ENCODE measurements at places on chromosomes 7 and 10.
A peak's percentile ranks its signal among the peaks of the same experiment; 100 is the strongest.

- DNase-seq: peak; percentile 65
These were observed 30.2 kb downstream of the UNC5B start for GRCh38 chr10:71242622-71243009.

GRCh38 chr7:24978843-24979469, 1.0 kb downstream of the OSBPL3 start:
- DNase-seq: peak; percentile 35

DNA sequence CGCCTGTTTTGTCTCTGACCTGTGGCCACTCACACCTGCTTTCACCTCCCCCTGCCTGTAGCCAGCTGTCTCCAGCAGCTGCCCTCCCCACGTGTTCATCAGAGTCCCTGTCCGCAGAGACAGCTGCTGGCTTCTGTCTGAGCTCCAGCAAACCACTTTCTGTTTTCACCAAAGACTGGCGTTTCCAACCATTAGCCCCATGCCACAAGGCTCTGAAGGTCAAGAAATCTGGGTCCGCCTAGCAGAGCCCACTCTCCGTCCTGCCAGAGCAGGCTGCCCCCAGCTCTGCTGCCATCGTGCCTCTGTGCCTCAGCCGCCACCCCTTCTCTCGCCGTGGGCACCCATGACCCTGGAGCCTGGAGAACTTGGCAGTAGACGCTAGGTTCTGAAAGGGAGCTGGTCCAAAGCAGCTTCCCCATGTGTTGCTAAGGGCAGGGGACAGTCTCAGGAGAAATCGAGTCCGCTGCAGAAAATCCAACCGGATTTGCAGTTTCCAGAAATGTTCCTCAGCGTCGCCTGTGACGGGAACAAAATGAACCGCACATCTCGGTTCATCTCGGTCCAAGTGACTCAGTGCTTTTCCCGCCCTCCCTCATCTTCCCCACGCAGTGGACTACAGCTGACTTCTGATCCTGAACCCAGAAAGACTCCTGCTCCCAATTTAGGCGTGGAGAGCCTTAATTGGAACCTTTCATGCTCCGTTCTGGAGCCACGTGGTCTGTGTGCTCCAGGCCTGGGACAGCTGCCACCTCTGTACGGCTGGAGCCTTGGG, 28.0 kb downstream of the TMEM120A start:
- DNase-seq: peak; percentile 77

DNA sequence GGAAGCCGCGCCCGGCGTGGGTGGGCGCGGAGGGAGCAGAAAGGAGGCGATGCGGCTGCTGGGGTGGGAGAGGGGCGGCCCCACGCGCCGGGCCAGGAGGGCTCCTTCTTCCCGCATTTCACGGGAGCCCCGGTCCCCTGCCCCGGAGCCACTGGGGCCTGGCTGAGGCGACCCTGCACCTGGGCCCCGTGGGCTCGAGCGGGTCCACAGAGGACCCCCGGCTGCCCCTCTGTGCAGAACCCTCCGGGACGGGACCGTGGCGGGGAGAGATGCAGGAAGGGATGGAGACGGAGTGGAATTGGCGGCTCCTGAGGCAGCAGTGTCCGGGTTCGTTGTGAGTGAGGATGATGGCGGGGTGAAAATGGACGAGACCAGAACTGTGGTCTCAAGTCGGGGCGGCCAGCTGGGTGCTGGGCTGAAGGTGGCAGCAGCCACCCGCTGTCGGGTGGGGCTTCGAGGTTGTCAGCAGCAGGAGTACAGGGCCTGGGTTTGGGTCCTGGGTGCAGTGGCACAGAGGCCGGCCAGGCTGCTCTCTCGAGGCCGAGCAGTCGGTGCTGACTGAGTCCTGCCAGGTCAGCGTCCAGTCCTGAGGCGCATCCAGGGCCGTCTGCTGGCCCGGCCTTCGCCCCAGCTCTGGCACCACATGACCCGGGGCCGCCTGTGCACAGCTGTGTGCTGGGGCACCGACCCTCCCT, 80.4 kb downstream of the VIPR2 start:
- peak; percentile 53 for DNase-seq

DNA sequence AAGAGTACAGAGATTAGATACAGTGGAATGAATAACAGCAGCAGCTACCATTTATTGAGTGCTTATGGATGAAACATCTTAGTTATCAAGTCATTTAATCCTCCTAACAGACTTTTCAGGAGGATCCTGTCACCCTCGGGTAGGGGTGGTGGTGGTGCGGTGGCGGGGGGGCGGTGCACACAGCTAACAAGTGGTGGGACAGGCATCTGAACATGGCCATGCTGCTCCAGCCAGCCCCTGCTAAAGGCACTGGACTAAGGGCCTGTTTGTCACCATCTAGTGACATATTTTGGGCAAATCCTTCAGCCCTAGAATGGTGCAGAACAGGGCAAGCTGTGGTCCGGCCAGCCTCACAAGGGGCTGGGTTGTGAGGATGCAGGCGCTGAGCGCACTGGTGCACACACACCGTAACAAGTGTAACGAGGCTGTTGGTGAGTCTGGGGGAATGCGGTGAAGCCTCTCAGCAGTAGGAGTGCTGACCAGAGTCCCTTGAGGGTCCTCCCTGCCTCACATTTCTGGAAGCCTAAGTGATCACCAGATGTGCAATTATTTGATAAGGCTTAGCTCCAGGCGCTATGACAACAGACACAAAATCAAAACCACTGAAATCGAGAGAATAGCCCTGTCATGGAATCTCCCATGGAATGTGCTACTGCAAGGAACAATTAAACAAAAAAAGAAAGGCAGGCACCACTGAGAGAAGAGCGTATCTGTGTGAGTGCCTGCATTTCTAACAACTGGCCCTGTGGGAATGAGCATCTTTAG, 102.2 kb downstream of the RNF216 start:
- DNase-seq: no peak

- DNase-seq: no peak
These were observed 162.6 kb downstream of the UBE2H start for GRCh38 chr7:129790136-129790535.

DNA sequence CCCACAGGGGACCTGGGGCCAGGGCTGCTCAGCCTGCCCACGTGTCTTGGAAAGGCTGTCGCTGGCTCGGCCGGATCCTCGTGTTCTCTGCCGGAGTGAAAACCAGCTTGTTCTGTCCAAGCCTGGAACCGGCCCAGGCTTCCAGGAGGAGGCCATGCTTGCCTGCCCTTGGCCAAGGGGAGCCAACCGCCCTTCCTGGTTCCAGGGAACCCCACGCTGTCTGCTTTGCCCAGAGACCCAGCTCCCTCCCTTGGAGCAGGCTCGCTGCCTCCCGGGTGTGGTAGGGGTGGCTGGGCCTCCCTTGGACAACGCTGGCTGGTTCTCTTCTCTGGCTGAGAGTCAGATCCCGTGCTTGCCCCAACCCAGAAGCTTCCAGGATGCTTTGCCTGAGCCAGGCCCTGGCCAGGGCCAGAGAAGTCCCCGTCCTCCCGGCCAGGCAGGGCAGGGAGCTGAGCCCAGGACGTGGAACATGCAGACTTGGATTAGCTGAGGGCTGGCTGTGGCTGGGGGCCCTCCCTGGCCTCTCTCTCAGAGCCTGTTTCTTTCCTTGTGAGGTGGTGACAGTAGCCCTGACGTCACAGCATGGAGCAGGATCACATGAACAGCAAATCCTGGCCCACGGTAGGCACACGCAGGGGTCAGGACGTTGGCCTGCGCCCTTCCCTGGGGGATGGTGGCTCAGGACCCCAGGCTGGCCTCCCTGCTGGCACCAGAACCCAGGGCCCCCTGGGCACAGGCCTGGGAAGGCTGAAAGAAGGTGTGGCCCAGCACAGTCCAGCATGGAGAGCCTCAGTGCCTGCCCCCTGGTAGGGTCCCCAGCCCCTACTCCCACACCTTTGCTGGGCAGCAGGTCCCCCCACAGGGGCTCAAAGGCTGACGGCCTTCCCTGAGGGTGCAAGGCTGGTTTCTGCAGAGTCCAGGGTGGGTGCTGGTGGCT, 67.5 kb downstream of the PWWP2B start:
- peak; percentile 95 for DNase-seq

DNA sequence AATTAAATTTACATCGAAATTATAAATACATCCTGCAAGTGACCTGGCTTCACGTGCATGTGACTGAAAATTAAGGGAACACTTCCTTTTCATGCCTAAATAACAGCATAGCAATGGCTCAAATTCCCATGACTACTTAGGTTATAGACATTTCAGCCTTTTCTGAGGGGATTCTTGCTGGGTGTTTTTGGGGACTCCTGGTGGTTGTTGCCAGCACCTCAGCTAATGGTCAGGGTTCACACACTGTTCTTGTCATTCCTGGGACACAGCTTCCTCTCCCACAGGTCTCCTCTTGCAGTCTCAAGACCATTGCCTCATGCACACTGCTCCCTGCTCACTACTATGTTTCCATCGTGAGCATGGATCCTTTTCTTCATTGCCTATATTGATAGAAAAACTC, 148.9 kb upstream of the GLI3 start:
- no peak for DNase-seq

DNA sequence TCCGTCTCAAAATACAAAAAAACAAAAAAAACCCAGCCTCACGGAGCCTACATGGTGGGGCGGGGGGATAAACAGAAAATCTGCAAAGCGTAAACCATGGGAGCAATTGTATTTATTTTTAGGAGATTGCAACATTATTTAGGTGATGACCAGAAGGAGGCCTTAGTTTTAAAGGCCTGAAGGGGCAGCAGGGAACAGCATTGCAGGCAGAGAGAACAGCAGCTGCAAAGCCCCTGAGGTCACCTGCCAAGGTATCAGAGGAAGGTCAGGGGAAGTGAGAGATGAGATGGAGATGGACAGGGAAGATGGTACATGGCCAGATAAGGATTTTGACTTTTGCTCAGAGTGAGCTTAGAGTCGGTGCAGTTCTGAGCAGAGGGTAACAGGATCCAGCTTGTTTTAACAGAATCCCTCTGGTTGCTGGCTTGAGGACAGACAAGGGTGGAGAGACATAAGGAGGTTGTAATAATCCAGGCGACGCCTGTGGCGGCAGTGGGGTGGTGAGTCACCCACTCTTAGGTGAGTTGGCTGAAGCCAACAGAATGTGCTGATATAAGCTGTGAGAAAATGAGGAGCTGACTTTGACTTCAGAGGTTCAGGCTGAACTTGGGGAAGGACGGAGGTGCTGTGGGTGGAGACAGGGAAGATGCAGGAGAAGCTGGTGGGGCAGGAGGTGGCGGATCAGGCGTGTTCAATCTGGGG, 82.3 kb upstream of the GTF2I start:
- no peak for DNase-seq

GRCh38 chr7:30238721-30239441, 45.5 kb upstream of the ZNRF2 start:
- DNase-seq: peak; percentile 60

- DNase-seq: peak; percentile 77
These were observed 123.5 kb downstream of the SORBS1 start for GRCh38 chr10:95437669-95438068.

- no peak for DNase-seq
These were observed 259.1 kb downstream of the KLF6 start for GRCh38 chr10:3525832-3526449.

DNA sequence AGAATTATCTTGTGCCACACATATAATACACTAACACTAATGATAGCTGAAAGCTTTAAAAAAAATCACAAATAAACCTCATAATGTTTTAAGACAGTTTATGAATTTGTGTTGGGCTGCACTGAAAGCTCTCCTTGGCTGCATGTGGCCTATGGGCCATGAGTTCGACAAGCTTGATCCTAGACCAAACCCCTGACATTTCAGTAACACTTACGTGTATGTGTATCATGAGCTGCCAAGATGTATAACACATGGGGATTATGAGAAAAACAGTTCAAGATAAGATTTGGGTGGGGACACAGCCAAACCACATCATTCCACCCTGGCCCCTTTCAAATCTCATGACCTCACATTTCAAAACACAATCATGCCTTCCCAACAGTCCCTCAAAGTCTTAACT, 823.8 kb downstream of the PCDH15 start:
- no peak for DNase-seq

DNA sequence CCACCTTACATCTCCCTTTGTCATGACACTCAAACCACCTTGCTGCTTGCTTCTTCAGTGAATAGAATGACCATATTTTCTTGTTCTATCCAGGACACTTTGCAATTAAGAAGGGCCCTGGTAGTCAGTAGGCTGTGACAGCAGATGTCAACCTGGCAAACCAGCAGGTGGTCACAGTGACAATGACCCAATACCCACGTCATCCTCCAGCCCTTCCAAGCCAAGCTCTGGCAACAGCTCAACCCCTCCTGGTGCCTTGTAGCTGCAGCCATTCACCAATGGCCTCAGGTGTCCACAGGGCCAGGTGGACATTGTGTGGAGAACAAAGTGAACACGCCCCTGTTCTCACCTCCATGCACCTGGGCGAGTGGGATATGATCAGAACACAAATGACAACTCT, 87.6 kb upstream of the MACROH2A2 start:
- no peak for DNase-seq

DNA sequence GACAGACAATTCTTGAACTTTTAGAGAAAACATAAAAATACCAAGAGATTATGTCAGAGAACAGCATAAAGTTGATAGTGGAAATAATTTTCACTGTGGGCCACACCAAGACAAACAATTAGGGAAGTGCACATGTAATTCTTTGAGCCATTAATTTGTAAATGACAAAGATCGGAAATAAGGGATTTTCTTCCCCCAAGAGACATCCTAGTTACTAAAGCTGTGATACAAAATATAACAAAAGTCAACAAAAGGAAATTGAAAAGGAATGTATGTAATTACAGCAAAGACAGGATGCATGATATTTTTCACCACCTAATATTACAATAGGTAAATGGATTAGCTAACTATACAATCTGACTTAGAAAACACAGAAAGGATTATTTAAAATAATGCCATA, 12.4 kb upstream of the LRRC72 start:
- no peak for DNase-seq

DNA sequence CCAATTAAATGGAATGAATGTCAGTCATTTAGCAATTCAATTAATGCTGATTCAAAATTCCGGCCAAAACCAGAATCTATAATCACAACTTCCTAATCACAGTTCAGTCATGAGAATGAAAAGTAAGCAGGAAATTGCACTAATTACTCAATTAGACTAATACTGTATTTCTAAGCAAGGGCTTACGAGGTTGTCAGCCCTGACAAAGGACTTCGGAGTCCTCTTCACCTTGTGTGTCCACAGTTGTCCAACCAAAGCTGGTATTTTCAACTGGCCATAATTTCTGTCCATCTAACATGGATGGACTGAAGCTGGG, 17.4 kb downstream of the CPA1 start:
- DNase-seq: no peak

- DNase-seq: no peak
These were observed 57.5 kb downstream of the LCOR start for GRCh38 chr10:96889415-96890171.

- DNase-seq: no peak
These were observed 138.9 kb upstream of the PPIF start for GRCh38 chr10:79208251-79208983.

DNA sequence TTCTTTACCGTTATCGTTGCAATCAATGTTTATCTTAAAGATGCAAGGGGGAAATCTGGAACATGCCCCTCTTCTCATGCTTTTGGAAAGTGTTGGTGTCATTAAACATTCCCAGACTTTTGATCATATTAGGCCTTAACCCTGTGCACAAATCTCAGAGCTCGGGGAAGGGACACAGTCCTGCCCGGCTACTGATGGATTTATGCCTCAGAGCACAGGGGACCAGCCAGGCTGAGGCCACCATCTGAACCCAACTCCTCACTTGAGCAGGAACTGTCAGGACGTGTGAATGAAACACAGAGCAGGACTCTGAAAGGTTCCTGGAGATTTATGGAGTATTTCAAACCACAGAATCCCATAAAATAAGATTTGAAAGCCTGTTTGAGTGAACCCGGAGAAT, 132.0 kb upstream of the CXCL12 start:
- DNase-seq: no peak
